ENCODE measurements at places on chromosomes 13 and 19.

GRCh38 chr13:93226623-93227279, at the start of gene GPC6:
TSS of gene GPC6 (plus strand) at chr13:93226807.
- no peak for DNase-seq

- DNase-seq: no peak
Observed at GRCh38 chr13:103883164-103883563, 816.9 kb upstream of the SLC10A2 start.

GRCh38 chr19:22945560-22945959, 57.4 kb downstream of the ZNF728 start:
- no peak for DNase-seq

DNA sequence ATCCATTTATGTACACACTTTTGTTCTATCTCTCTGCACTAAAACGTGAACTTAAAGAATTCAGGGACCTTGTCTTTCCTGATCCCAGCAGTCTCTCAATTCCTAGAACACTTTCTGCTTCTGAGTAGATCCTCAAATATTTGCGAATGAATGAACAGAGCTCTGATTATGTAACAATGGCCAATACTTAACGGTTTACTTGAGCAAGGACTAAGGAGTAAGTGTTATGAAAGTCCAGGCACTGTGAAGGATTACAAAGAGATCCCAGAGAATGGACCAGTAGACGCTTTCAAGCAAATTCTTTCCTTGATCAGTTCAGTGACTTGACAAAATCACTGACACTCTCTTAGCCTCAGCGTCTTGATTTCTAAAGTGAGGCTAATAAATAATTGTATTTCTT, 514.5 kb upstream of the KLHL1 start:
- DNase-seq: no peak

GRCh38 chr13:49357694-49358093, 86.2 kb downstream of the CAB39L start:
- no peak for DNase-seq

DNA sequence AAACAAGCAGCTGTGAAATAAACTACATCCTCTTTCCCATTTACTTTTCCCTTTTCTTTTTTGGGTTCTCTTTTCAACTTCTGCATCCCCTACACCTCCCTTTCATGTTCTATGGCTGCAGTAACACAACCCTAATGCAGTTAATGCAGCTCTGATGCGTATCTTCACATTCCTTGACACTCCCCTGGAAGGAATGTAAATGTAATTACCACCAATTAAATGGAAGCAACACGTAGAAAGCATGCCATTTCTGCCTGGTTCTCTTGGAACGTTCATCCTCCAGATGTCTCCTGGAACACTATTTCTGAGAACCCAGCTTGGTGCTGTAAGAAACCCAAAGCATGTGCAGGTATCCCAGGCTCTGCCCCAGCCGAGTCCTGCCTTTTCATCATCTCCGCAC, 166.8 kb upstream of the FREM2 start:
- no peak for DNase-seq

- no peak for DNase-seq
Observed at GRCh38 chr19:11390359-11390758, 6.2 kb upstream of the EPOR start.

- DNase-seq: no peak
Observed at GRCh38 chr13:106373989-106374572, 161.4 kb downstream of the EFNB2 start.

- no peak for DNase-seq
Observed at GRCh38 chr13:112012705-112013085, 54.3 kb upstream of the SOX1 start.

DNA sequence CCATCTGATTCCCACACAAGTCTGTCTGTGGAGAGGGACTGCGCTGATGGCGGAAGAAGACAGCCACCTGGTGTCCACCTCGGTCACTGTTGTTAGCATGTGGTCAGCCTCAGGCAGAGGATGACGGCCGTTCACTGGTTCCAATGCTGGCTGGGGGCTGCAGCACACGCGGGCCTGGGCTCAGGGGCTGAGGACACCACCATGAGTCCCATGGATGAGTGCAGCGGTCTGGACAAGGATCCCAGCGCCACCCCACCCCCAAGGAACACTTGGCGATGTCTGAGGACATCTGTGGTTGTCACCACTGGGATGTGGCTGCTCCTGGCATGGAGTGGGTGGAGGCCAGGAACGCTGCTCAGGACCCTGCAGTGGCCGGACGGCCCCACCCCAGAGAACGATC, 10.9 kb downstream of the DPP9 start:
- DNase-seq: no peak

DNA sequence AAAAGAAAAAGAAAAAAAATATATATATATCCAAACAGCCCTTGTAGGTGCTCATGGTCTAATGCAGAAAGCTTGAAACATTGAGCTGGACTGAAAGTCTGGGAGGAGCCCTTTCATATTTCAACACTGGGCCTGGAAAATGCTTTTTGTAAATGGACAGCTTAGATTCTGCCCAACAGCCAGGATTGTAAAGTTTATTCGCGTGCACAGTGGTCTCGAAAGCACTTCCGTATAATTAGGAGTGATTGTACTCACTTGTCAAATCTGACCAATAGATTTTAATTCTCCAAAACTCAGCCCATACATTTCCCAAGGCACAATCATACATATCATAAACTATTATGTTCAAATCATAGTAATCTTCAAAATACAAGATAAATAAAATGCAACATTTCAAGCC, 260.1 kb downstream of the COL4A1 start:
- DNase-seq: no peak

DNA sequence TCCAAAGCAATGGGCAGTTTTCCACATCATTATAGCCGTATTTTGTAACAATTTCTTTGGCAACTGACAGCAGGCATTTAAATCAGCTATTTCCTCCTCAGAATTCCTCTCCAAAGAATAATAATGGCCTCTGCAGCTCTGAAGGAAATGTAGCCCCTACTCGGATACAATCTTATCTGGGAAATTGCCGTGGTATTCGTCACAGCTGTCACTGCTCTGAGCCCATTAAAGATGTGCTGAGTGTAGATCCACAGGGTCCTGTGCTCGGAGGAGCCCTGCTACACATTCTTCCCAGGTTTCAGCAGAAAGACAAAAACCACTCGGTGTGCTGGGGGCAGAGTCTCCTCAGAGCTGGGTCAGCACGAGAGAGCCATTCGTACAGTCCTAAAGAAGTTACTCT, 33.1 kb downstream of the MZT1 start:
- no peak for DNase-seq

GRCh38 chr13:41137241-41137640, 4.6 kb upstream of the KBTBD6 start:
- DNase-seq: no peak
